ENCODE measurements at places on chromosomes 13 and 19.
A peak's percentile ranks its signal among the peaks of the same experiment; 100 is the strongest.

- DNase-seq = no peak
Measured at GRCh38 chr13:83877651-83878355, 4.5 kb downstream of the SLITRK1 start.

DNA sequence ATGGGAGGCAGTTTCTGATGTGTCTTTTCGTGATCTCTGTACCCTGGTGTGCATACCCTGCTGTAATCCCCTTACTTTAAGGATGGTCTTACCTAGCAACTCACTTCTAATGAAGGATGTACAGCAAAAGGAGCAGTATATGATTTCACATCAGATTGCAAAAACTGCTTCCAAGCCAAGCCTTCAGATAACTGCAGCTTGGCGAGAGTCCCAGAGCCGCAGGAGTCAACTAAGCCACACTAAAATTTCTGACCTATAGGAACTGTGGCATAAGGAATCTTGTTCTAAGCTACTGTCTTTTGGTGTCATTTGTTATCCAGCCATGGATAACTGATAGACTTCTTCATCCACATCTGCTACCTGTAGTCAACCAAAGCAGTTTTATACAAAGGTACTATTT, 496.7 kb downstream of the GPC6 start:
- peak; percentile 16 for DNase-seq

GRCh38 chr19:9986787-9987281, 23.5 kb downstream of the COL5A3 start:
- DNase-seq = no peak

GRCh38 chr13:99014522-99014921, 36.7 kb upstream of the DOCK9 start:
- no peak for DNase-seq

DNA sequence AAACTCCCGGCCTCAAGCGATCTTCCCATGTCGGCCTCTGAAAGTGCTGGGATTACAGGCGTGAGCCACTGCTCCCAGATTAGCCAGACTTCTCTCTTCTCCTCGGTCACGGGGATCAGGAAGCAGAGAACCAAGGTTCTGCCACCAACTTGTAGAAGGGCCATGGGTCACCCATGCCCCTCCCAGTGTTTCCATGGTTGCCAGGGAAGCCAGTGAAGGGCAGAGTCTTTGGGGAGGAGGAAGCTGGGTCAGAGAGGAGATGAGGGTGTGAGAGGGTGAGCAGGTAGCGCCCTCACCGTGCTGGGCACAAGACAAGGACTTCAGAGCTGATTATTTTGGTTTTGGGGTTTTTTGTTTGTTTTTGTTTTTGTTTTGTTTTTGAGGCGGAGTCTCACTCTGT, 77.1 kb downstream of the GNG7 start:
- no peak for DNase-seq

DNA sequence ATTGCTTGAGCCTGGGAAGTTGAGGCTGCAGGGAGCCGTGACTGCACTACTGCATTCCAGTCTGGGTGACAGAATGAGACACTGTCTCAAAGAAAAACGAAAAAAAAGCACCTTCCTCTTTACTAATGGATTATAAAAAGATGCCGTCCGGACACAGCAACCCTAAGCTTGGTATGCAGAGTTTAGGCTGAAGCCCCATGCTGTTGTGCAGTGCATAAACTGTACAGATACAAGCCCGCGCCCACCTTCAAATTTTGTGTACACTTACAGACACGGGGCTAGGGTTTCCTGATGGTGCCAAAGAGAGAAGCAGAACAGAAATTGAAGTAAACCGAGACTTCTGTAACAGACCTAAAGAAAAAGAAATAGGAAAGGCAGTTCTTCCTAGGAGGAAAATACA, 9.0 kb downstream of the LPAR6 start:
- no peak for DNase-seq

- DNase-seq = peak; percentile 23
Measured at GRCh38 chr13:96994017-96994857, at the start of gene OXGR1. Gene OXGR1, minus strand, starts transcription at chr13:96994476. Its CDS starts 6,717 bp downstream, at chr13:96987759.

DNA sequence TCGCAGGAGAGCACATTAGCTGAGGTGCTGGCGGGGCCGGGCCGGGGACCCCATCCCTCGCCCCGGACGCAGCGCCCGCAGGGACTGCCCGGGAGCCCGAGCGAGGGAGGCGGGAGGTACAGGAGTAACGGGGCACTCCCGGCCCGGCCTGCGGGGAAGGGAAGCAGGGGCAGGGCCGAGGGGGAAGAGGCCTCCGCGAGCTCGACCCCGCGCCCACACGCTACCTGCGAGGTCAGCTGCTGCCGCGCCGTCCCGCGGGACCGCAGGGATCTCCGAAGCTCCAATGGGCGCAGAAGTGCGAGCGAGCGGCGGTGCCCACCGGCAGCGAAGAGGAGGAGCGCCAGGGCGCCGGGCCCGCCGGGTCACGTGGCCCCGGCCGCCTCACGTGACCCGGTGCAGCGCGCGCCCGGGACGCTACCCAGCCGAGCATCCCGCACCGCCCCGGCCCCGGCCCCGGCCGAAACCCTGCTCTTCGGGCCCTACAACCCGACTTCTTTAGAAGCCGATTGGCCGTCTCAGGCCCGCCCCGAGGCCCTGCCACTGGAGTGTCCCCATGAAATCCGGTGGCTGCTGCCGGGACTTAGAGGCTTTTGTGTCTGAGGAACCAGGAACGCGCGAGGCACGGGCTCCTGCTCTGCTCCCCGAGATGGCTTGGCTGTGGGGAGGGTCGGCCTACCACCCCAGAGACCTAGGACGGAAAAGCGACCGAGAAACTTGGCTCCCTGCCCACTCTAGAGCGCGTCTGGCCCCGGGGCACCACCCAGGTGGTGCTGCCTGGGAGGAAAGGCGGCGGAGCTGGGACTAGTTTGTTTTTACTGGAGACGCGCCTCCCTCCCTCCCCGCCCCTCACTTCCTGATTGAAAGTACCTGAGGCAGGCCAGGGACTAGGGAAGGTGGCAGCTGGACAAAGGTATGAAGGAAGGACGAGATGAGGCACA, at the start of gene RCBTB1:
Gene RCBTB1, minus strand, starts transcription at position 339 of the 938 bp plus-strand sequence. CDS start 18,279 bp downstream, outside the sequence.
- peak; percentile 84 for DNase-seq

GRCh38 chr13:71089056-71089455, 777.9 kb downstream of the DACH1 start:
- peak; percentile 10 for DNase-seq

GRCh38 chr19:55273978-55274707, 5.8 kb downstream of the HSPBP1 start:
- no peak for DNase-seq

DNA sequence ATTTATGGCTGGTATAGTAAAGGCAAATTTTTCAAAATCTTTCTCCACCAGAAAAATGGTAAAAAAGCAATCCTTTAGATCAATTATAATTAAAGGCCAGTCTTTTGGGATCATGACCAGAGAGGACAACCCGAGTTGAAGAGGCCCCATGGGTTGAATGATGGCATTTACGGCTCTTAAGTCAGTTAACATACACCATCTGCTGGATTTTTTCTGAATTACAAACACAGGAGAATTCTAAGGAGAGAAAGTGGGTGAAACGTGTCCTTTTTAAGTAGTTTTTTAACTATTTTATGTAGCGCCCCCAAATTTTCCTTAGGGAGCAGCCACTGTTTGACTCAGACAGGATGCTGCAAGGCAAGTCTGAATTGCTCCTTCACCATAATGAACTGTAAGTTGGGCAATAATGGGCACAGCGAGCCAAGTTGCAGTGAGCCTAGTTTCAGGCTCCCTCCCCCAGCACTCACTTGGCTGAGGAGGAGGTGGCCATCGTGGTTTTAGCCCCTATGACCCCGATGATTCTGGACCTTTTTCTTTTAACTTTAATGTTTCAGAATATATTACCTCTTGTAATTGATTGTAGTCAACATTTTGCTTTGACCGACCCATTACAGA, 13.6 kb upstream of the ZNF611 start:
- DNase-seq = no peak

DNA sequence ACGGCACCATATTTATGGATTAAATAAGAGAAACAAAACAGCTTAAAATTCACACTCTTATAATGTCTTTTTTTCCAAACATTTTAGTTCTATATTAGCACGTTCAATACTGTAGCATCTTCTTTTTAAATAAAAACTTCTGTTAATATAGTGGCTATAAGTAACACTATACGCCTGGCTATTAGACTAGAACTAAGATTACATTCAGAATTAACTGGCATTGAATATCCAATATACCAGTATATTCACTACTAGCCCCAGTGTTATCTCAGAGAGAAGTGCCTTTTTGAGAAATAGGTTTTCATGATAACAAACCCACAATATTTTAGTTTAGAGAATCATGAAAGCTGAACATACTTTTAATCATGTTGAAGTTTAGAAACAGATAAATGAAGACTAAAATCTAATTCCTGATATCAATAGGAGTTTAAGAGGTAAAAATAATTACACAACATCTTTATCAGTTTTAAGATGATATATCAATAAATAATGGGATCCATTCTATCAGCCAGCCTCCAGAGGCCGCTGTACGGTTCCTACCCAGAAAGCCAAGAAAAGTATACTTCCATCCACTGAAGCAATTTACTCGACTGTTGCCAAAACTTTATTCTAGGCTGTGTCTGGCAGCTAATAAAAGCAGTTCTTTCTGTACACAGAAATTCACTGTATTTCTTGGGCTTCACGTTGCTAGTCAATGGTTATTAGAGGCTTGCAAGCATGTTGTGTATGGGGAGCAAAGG, 1113.4 kb upstream of the MIR17HG start:
- DNase-seq = no peak

DNA sequence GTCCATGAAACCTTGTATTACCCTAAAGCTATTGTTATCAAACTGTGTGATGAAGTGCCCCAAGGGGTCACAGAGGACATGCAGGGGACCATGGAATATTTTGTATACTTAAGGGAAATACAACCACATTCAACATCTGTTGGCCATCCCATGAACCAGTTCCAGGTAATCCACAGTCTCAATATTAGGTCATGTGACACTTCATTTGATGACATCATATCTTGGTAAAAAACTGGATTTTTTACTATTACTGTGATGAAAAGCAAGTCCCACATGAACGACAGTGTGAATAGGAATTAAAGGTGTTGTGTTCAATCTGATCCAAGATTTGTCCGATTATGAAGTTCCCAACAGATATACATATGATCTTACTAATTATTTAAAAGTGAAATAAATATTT, 355.2 kb downstream of the IRS2 start:
- no peak for DNase-seq

- DNase-seq = no peak
Measured at GRCh38 chr13:27004326-27004725, 167.3 kb downstream of the USP12 start.

- DNase-seq = no peak
Measured at GRCh38 chr19:46155237-46155636, 7.2 kb downstream of the IGFL2 start.

DNA sequence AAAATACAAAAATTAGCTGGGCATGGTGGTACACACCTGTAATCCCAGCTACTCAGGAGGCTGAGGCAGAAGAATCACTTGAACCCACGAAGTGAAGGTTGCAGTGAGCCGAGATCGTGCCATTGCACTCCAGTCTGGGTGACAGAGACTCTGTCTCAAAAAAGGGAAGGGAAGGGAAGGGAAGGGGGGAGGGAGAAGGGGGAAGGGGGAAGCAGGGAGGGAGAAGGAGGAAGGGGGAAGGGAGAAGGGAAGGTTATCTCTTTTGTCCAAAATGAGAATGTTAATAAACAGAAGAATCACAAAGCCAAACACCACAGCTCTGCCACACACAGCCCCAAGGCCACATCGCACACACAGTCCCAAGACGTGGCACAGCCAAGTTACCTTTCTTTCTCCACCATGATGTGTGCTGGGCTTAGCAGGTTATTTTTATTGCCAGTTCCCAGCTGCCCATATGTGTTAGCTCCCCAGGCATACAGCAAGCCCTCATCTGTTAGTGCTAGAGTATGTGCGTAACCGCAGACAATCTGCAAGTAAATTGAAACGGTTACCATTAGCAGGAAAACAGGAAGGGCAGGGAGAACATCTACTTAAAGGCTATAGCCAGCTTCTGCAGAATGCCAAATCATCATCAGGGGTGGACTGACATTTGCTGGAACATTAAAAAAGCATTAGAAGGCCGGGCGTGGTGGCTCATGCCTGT, 34.3 kb downstream of the RCBTB1 start:
- DNase-seq = no peak

GRCh38 chr19:12092065-12092867, 27.7 kb downstream of the ZNF844 start:
- DNase-seq = peak; percentile 78

DNA sequence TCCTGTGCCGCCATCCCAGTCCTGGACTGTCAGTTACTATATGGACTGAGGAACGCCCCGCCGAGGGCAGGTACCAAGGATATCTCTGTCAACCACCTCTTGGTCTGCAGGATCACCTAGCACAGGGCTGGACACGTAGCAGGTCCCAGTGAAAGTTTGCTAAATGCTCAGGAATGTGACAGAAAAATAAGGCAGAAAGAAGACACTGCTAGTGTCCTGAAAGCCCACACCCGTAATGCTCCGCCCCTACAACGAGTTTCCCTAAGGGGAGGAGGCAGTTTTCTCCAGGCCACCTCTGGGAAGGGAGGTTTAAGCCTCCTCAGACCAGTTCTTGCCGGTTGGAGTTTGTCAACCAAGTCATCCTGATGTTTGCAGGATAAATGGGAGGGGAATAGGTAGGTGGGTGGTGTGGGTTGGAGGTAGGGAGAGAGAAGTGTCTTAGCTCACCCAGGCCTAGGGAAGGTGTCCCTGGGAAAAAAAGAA, 1.7 kb upstream of the SERTAD3 start:
- DNase-seq = no peak

DNA sequence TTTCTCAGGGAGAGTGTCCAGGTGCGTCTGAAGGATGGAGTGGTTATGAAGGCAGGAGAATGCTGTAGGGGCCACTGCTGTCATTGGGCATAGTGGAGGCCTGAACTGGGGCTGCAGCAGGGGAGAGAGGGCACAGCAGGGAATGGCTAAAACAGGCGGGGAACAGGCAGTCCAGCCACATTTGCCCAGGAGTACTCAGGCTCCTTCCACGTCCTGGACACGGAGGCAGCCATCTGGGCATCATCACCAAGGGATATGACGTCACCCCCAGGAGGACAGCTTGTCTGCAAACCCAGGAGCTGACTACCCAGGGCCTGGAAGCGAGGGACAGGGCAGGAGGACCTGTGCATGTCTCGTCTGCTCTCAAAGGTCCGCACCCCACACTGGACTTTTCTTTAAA, 22.2 kb downstream of the VSTM2B start:
- no peak for DNase-seq

Data from BE2C (cell line).